ENCODE measurements at places on chromosomes 7 and 10. TPM values are rescaled to one million over a fixed set of nuclear protein-coding genes. Genes with fewer than 3 reads are reported as not detected.

EEF1AKMT2 gene
- 15.1 TPM for total RNA-seq

PRKG1 gene
- total RNA-seq, result 24.9 TPM

NOM1 gene
- total RNA-seq, result 33.6 TPM

NUDT13 gene
- 3.8 TPM for total RNA-seq

RSU1 gene
- total RNA-seq, result 54.1 TPM

XRCC2 gene
- total RNA-seq, result 1.0 TPM

INSYN2A gene
- 0.15 TPM for total RNA-seq

LIPM gene
- total RNA-seq, result not detected

PTN gene
- total RNA-seq, result 0.77 TPM

GPNMB gene
- total RNA-seq, result 127 TPM

CHRM2 gene
- 0.68 TPM for total RNA-seq

PRSS37 gene
- total RNA-seq, result not detected

FZD1 gene
- total RNA-seq, result 17.2 TPM

MRLN gene
- not detected for total RNA-seq

TMEM196 gene
- total RNA-seq, result 0.06 TPM

CRTAC1 gene
- 82.4 TPM for total RNA-seq

BUD31 gene
- 107 TPM for total RNA-seq

SEMA3C gene
- 55.4 TPM for total RNA-seq
